ENCODE measurements at places on chromosomes 12 and 14.
A peak's percentile ranks its signal among the peaks of the same experiment; 100 is the strongest.

GRCh38 chr12:42893803-42894202, 304.3 kb upstream of the PRICKLE1 start:
- no peak for DNase-seq

DNA sequence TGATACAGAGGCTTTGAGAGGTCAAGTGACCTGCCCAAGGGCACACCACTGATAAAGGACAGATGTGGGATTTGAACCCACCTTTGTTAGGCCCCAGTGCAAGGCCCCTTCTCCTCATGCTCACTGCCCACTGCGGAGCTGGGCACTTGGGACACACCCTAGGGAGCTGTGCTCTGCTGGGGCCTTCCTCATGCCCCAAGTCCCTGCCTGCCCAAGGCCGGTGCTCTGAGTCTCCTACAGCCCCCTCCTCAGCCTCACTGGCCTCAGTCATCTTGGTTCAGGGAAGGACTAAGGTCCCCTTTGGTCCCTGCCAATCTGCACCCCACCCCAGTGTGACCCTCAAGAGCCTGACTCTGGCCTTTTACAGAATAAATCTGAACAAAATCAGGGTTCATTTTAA, 7.9 kb upstream of the OAS3 start:
- no peak for DNase-seq

DNA sequence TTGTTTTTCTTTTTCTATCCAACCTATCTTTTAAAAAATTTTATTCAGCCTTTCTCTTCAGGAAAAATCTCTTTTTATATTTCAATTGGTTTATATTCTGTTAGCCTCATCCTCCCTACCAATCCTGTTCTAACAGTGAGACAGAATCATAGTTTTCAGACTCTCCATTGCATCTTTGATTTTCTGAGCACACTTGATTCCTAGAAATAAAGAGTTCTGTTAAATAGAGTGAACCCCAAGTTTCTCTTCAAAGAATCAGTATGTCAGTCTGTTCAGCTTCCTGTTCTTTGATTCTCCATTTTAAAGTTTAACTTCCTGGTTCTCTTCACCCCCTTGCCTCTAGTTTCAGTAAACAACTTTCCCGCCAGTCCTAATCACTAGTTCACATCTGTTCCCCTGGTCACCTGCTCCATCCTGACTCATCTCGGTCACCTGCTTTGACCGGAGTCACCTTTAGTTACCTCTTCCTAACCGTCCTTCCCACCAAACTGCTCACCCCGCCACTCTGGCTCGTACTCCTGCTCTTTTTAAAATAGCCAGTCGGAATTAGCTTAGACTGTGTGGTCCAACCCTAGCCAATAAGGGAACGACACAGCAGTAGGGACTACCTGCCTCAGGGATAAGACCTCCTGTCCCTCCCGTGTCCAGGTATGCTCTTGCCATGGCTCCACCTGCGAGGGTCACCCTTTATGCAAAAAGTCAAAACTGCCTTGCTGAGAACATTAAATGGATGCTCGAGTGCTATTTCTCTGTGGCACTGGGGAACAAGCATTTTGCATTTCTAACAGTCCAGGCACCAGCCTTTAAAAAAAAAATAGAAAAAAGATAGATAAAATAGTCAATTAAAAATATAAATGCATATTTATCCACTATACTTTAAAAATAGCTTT, 48.4 kb downstream of the DDX51 start:
- DNase-seq = no peak

GRCh38 chr14:50318031-50318626, 6.0 kb downstream of the DMAC2L start:
- peak; percentile 46 for DNase-seq

DNA sequence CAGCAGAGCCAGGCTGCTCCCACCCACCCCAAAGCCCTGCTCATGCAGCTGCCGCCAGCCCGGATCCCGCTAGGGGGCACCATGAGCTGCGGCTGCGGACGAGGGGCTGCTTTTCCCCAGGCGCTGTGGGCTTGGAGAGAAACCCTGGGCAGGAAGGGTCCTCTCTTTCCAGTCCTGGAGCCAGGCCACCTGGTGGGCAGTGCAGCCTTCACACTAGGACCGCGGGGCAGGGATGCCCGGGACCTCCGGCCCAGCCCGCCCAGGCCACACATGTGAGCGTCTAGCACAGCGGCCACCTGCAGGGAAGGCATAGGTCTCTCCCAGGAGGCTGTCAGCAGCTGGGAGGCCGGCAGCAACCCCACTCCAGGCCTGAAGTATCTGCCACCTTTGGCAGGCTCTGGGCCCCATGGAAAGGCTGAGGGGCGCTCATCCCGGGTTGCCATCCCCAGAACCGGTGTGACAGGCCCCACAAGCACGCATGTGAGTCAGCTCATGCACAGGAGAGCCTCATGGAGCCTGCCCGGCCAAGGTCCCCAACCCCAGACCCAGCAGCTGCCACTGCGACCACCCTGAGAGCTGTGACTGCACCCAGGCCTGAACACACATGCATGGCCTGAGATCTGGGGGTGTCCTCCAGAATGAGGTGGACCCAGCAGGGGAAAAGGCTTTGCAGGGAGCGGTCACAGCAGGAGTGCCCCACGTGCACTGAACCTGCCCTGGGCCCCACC, 280.0 kb upstream of the RTL1 start:
- DNase-seq = no peak

- peak; percentile 13 for DNase-seq
These were observed 90.7 kb downstream of the SINHCAF start for GRCh38 chr12:31234955-31235867.

DNA sequence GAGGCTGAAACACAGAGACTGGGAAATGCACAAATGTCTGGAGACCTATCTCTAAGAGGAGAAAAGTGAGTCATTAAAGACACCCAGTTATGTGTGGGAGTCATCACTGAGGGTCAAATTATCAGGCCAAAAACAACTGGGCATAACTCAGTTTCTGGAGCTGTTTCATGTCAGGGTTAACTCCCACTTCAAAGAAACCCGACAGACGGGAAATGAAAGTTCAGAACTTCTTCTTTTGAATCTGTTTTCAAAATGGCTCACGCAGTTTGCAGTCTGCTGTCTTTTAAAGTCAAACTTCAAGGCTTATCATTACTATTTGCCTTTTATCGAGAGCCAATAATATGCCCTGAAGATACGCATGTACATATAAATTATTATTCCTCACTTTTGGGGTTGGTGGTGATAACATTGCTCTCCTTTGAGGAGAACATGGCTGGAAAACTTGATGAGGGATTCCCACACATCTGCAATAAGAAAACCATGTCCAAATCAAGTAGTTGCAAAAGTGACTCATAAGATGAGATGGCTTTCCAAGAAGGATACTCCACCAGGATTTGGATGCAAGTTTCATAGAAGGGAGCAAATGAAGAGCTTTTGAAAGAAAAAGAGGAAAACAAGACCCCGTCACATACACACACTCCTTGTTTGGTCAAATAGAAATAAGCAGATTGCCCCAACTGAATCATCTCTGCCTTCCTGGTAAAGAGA, 341.4 kb downstream of the ADAMTS20 start:
- DNase-seq = peak; percentile 63

DNA sequence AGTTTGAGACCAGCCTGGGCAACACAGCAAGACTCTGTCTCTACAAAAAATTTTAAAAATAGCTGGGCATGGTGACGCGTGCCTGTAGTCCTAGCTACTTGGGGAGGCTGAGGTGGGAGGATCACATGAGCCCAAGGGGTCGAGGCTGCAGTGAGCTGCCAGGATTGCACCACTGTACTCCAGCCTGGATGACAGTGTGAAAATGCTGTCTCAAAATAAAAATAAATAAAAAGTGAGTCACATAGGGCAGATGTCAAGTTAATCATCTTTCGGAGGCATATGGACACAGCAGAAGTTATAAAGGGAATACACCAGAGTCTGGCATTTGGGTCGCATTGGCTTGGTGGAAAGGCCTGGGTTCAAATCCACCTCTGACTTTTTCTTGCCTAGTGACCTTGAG, 92.7 kb downstream of the PHETA1 start:
- peak; percentile 50 for DNase-seq

GRCh38 chr12:130438711-130439110, 101.0 kb downstream of the PIWIL1 start:
- no peak for DNase-seq

DNA sequence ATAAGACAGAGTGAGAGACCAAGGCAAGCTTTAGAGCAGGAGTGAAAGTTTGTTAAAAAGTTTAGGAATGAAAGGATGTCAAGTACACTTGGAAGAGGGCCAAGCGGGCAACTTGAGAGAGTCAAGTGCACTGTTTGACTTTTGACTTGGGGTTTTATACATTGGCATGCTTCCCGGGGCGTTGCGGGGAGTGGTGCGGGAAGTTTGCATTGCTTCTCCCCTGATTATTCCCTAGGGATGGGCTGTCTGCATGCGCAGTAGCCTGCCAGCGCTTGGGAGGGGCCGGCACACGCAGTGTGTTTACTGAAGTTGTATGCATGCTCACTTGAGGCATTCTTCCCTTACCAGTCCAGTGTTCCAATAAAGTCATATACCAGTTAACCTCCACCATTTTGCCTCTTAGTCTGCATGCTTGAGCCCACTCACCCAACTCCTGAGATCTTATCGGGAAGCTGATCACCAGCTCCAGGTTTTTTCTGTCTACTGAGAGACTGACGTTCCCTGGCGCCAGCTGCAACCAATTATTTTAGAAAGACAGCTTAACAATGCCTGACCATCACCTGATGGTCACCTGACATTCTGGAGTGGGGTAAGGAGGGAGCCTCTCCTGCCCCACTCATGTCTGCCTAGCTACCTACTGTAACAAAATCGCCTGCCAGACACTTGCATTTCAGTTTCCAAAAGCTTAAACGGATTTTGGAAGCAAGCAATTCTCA, 53.2 kb downstream of the DACT1 start:
- no peak for DNase-seq

DNA sequence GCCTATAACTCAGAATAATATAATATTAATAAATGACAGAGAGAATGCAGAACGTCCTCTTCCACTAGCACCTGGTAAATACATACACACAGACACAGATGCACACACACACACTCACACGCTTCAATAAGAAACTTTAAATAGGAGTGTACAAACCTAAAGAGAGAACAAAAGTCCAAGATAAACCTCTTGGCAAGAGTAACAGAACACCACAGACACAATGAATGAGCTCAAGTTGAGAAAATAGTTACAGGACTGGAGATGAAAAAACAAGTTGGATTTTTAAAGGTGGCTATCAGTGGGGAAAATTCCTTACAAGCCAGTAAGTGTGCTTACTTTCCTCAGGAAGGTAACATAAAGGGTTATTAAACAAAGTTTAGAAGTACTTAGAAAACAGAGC, 35.2 kb downstream of the CRY1 start:
- no peak for DNase-seq

- DNase-seq = no peak
These were observed 61.9 kb downstream of the SLC16A7 start for GRCh38 chr12:59657711-59658110.

GRCh38 chr12:32105986-32106516, 596 bp upstream of the BICD1 start:
- no peak for DNase-seq

- no peak for DNase-seq
These were observed 140.9 kb downstream of the TBX5 start for GRCh38 chr12:114265036-114265435.

DNA sequence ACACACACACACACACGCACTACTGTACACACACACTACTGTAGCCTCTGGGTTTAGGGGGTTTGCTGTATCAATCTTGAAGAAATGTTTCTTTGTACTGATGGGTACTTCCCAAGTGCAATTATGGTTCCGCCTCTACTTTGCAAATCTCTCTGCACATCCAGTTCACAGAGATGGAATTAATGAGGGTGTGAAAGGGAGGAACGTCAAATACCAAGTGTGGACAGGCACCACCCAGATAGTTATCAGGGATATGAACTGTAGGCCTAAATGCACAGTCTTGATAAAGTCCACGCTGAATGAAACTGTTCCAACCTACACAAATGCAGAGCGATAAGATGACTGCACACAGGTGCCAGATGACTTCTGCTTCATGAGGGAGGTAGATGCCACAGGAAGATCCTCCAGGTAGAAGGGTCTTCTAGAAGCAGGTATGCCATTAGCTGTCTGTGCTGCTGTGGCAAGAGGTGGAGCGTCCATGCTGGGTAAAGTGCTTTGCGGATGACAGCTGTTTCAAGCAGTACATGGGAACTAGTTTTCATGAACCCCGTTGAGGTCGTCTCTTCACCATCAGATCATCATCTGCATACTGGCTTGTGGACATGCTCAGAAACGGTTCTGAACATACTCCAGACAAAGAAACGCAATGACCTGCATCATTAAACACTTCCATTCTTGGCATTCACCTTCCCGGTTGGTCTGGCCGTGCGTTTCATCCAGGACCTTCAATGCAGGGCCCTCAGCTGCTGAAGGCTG, 314.3 kb upstream of the RTL1 start:
- DNase-seq = no peak

- DNase-seq = no peak
These were observed 52.1 kb downstream of the RIN3 start for GRCh38 chr14:92565718-92566115.

DNA sequence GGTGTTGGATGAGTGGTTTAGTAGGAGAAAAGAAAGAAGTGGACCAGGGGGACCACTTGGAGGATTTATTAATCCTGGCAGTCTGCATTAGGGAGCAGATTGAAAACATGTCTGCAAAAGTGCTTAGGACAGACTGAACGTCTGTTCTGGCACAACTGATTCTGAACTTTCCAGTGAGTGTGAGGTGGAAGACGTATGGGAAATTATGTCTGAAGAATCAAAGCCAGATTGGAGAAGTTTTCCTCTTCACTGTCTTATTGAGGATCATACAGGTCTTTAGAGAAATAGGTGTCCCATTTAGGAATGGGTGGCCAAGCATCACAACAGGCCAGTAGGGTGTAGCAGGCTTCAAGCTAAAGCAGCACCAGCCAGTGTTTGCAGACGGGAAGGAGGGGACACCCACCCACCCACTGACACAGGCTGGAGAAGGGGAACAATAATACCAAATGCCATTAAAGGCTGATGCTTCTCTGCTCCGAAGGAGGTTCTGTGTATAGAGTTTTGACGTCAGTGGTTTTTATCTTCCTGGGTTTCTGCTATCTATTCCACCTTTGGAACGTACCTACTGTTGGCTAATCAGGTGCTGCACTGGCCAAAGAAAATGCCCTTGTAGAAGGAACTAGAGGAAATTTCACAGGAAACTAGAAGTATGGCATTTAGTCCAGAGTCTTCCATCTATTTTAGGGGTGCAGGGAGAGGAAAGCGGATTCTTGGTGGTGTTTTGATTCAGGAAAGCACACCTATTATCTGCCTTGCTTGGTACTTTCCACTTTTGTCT, 1.8 kb downstream of the SRRM4 start:
- DNase-seq = no peak

Measured in suppressor macrophage treated with lipopolysaccharide for 4 hours (primary cell).